ENCODE measurements at places on chromosomes 7 and 10.
A peak's percentile ranks its signal among the peaks of the same experiment; 100 is the strongest.

- no peak for DNase-seq
Observed at GRCh38 chr7:78587443-78588044, 789.0 kb downstream of the PHTF2 start.

- DNase-seq, result peak; percentile 73
Observed at GRCh38 chr7:47254081-47254977, 327.6 kb downstream of the TNS3 start.

DNA sequence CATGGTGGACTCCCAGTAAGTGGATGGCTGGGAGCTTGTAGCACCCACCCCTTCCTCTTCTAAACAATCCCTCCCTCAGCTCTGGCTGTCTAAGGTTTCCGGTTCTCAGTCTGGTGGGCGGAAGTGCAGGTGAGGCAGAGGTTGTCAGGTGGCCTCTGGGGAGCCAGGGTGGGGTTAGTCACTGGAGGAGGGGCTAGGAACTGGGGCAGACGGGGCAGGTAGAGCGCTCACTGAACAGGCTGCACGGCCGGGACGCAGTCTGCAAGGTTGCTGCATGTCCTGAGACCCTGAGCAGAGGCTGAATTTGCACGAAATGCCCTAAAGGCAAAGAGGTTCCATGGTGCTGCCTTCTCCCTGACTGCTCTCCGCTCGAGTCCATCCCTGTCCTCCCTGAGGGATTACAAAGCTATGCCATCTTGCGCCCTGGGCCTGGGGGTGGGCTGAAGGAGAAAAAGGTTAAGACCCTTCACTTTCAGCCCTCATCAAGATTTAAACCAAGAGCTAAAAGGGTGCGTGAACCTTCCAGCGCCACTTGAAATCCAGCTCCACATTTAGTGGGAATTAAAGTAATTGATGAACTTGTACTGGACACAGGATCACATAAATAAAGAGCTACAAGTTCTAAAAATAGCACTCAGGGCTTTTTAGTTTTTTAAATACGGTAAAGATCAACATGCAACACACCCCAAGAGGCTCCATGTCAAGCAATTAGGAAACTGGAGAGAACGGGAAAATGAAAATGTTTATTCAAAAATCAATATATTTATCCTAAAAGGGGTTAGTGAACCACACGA lies 62.3 kb upstream of the CTBP2 start:
- DNase-seq, result no peak

DNA sequence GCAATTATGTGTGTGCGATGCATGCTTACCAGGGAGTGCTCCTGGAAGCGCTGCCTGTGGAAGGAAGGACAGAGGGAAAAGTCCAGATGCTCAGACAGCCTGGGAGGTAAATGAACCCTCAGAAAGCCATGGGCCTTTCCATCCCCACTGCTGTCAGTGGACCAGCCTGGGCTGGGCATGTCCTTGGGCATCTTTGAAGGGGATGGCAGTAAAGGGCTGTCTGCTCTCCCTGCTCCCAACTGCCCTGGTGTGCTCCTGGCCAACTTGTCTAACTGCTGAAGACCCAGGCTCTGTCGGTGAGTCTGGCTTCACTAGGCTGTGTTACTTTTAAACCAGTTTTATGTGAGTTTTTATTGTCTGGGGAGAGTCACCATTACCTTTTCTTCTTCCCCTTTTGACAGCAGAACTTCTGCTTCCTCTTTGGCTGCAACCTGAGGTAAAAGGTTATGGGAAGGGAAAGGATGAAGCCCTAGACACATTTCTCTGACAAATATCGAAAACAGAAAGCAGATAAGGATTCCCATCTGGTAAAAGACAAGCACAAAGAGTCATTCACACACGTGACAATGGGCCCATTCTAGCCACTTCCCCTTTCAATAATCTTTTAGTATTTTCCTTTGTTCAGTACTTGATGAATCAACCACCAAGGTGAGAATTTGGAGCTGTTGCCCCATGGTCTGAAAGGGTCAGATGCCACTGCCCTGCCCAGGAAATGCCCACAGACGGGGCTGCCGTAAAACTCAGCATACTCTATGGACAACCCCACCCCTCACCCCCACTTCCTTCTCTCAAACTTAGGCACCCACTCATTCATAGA lies 27.6 kb upstream of the PIK3AP1 start:
- DNase-seq, result no peak

GRCh38 chr10:128642502-128642901 lies 516.3 kb upstream of the MKI67 start:
- DNase-seq, result no peak

- DNase-seq, result peak; percentile 63
Observed at GRCh38 chr10:110138197-110138812, 69.1 kb upstream of the MXI1 start.

DNA sequence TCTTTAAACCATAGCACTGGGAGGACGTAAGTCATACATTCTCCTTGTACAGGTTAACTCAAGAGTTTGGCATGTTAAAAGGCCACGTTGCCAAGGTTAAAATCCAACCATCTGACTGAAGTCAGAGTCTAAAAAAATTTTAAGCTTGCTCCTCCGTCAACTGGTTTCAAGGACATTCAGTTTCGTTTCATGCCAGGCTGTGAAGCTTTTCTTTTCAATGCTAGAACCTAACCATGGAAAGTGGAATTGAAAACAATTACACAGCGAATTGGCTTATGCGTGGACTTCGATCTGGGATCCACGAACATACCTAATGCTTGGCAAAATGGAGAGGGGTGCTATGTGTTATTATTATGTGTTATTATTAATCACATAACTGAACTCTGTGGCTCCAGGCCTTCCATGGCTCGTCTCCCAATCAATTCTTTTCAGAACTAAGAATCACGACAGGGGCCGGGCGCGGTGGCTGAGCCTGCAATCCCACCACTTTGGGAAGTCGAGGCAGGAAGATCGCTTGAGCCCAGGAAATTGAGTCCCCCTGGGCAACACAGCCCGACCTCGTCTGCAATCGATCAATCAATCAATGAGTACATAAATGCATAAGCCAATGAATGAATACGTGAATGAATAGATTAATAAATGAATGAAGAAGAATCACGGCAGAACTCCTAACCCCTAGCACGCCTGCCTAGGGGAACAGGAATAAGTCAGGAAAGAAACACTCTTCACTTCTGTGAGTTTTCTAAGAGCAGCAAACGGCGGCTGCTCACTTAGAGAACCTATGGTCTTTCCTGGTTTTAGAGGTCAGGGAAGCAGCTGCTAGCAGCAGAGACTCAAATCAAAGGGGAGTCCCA lies 733 bp upstream of the ARL5B start:
- no peak for DNase-seq

DNA sequence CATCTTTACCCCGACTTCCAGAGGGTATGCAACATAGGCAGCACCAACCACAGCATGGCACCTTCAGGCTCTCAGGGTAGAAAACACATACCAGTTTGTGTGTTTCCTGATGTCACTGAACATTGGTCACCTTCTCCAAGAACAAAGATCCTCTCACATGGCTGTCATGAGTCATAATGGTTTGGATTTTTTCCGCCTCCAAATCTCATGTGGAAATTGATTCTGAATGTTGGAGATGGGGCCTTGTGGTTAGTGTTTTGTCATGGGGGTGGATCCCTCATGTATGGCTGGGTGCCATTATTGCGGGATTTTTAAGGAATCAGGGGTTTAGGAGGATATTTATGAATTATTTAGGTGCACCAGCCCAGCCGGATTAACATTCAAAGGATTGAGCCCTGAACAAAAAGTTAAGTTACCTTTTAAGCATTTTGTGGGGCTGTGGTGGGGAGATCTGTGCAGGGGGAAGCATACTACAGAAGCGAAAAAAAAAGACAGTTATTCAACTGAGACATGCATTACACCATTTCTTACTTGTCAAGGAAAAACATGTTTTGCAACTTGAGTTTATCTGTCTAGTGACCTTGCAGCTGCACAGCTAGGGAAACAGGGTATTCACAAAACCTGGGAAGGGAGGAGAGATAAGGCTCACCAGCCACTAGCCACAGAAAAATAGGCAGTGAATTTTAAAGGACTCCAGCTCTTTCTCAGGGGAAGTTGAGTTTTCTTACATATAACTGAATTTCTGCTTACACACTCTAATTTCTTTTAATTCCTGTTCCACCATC lies 774.1 kb upstream of the AUTS2 start:
- DNase-seq, result no peak

GRCh38 chr7:37899712-37900247 lies 16.8 kb downstream of the SFRP4 start:
- no peak for DNase-seq

DNA sequence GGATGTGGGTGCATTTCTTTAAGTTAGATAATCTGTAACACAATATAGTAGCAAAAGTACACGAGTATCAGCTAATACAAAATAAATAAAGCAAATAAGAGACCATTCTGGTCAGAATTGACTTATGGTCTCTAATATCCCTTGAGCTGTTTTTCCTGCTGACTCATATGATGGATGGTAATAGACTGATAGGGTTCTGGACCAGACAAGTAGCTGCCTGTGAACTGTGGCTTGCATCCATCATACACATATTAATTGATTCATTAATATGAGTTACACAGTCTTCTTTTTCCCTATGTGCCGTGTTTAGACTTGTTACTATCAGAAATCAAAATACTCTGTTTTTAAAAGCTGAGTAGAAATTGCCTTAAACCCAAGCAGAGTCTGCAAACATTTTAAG lies 762.8 kb downstream of the GATA3 start:
- DNase-seq, result no peak

GRCh38 chr10:44010873-44011602 lies 362.4 kb upstream of the ZNF32 start:
- DNase-seq, result no peak

- DNase-seq, result no peak
Observed at GRCh38 chr10:78614744-78615143, 454.0 kb upstream of the ZMIZ1 start.
